ENCODE measurements at places on chromosomes 4 and X.

DNA sequence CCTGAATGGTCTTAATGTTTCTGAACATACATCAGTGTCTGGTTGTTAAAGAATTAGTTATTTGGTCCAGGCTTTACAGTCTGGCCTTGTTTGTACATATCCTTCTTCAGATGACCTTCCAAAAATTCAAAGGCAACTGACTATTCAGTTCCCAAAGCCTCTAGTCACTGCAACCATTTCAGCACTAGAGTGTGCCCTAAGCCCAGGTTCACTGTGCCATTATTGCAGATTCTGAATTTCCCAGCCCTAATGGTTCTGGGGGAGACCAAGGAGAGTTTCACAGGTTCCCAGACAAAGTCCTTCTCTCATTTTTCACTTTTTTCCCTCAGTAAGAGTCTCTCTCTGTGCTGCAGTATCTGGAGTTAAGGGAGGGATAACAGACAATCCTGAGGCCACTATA is 235.8 kb downstream of the TRAM1L1 start:
- DNase-seq: no peak

DNA sequence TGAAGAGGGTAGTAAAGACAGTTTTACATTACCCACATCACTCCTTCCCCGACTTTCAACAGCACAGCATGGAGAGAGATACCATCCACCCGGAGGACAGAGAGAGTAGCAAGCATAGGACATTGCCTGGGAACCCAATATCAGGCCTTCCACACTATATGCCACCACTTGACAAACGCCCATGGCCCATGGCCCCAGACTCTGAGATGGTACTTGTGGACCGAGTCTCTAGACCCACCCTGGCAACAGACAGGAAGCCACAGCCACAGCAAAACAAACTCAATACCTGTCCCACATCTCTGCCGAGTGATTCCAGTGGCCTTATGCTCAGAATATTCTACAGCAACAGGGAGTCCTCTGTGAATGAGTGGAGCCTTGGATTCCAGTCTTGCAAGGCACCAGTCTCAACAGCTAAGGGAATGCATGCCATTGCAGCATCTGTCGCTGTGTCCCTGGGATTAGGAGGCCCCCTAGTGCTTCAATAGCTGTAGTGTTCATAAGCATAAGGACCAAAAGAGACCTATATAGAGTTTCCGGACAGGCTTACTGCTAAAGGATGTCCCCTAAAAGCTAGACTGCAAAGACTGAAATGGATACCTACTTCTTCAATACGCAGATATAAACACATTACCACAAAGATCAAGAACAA is 14.7 kb upstream of the CT55 start:
- DNase-seq: no peak

DNA sequence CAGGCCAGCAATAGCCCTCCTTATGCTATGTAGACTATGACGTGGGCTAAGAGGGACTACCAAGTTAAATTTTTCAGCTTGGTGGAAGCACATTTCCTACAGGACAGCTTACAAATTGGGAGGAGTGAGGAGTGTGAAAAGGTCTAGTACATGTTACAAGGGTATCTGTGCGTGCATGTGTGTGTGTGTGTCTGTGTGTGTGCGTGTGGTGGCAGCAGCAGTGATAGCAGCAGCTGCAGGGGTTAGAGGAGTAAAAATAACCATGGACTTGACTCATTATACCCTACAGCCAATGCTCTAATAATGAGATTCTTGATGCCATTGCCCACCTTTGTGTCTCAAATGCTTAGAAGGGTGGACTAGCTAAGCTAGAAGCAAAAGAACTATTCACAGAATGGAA is 88.6 kb downstream of the SLC9A7 start:
- DNase-seq: no peak

- DNase-seq: no peak
These were observed 38.5 kb upstream of the IQSEC2 start for GRCh38 chrX:53319614-53320542.

GRCh38 chrX:44012484-44013096 is 39.4 kb upstream of the NDP start:
- DNase-seq: no peak

GRCh38 chr4:159018062-159018629 is 84.7 kb upstream of the RAPGEF2 start:
- DNase-seq: no peak

- DNase-seq: no peak
These were observed 71.0 kb downstream of the SNCA start for GRCh38 chr4:89765966-89766365.

- no peak for DNase-seq
These were observed 136.6 kb downstream of the STAG2 start for GRCh38 chrX:124098089-124098488.

DNA sequence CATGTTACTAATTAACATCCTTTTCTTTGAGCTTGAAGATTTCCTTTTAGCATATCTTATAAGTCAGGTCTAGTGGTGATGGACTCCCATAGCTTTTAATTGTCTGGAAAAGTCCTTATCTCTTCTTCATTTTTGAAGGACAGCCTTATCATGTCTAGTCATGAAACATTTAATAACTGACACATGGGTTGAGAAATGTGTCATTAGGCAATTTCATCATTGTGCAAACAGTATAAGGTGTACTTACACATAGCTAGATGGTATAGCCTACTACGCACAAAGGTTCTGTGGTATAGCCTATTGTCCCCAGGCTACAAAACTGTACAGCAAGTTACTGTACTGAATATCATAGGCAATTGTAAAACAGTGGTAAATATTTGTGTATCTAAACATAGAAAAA is 34.5 kb upstream of the ALG13 start:
- no peak for DNase-seq

- no peak for DNase-seq
These were observed 10.8 kb upstream of the SFRP2 start for GRCh38 chr4:153799694-153800074.

DNA sequence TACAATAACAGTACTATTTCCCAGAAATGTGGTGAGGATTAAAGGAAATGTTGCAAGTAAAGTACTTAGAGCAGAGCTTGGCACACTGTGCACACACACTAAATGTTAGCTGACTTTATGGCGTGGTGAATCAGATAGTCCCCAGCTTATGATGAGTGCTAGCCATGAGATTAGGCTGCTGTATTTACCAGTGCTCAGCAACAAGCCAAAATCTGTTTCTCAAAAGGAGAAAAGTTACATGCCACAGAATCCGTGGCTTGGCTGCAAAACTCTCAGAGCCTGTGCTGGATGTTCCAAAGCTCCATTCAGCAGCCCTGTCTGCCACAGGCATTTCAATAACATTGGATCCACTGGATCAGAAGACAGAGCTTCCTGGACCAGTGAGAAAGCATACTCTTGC is 12.8 kb upstream of the STBD1 start:
- DNase-seq: no peak

- no peak for DNase-seq
These were observed 85.0 kb upstream of the ZNF81 start for GRCh38 chrX:47751670-47752069.

- DNase-seq: no peak
These were observed 44.8 kb downstream of the RBPJ start for GRCh38 chr4:26365537-26366150.

GRCh38 chr4:173088144-173088543 is 80.5 kb upstream of the GALNT7 start:
- DNase-seq: no peak

- DNase-seq: peak; percentile 16
These were observed 4.9 kb upstream of the TLR8 start for GRCh38 chrX:12901486-12901885.

GRCh38 chr4:85995361-85995760 is 364.5 kb downstream of the MAPK10 start:
- DNase-seq: no peak

DNA sequence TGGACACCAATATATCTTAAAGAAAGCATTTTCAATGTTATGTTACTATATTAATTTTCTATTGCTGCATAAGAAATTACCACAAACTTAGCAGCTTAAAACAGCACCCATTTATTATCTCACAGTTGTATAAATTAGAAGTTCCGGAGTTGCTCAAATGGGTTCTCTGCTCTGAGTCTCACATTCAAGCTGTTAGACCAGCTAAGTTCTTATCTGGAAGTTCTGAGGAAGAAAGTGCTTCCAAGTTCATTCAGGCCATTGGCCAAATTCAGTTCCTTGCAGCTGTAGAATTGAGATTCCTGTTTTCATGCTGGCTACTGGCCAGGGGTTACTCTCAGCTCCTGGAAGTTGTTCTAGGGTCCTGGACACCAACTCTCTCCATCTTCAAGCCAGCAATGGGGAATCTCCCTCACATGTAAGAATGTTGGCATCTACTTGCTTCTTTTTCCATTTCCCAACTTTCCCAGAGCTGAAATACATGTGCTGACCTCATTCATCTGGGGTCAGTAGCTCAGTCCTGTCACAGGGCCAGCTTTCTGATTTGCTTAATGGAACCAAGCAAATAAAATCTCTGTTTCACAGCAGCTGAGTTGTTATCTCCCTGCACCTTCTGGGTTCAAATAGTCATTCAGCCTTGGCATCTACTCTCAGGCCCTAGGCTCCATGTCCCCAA is 99.6 kb upstream of the INTU start:
- no peak for DNase-seq

- DNase-seq: no peak
These were observed 5.4 kb upstream of the CNGA2 start for GRCh38 chrX:151729056-151729725.

DNA sequence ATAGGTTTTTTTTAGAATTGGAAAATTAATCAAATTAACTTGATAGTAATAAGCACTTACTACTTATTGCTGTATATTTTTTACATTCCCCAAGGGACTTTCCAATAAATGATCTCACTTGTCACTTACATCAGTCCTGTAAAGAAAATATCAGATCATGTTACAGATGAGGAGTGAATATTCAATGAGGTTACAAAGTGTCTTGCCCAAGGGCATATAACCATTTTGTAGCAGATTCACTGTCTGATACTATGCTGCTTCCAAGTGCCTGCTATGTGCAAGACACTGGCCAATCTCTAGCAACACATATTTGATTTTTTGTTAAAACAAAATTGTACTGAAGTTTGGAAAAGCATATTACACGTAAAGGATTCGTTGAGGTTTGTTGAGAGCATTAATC is 1287.7 kb downstream of the FAM133A start:
- no peak for DNase-seq

- DNase-seq: no peak
These were observed 124.3 kb downstream of the C4orf33 start for GRCh38 chr4:129220254-129220653.

DNA sequence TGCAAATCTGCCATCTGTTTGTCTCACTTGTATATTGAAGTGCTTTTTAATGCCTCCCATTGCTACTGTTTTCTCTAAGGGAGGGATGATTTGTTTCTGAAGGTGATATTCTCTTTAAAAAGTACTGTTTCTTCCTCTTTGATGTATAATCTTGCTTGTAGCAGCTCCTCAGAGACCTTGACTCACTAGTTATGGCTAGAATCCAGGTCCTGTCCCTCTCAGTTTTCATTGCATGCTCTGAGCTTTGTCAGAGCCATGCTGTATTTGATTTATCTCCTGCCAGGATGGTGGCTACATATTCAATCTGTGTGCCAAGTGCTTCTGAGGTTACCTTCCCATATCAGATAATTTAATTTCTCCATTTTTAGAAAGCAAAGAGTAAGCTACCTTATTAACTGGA is 56.0 kb downstream of the GLUD2 start:
- no peak for DNase-seq

DNA sequence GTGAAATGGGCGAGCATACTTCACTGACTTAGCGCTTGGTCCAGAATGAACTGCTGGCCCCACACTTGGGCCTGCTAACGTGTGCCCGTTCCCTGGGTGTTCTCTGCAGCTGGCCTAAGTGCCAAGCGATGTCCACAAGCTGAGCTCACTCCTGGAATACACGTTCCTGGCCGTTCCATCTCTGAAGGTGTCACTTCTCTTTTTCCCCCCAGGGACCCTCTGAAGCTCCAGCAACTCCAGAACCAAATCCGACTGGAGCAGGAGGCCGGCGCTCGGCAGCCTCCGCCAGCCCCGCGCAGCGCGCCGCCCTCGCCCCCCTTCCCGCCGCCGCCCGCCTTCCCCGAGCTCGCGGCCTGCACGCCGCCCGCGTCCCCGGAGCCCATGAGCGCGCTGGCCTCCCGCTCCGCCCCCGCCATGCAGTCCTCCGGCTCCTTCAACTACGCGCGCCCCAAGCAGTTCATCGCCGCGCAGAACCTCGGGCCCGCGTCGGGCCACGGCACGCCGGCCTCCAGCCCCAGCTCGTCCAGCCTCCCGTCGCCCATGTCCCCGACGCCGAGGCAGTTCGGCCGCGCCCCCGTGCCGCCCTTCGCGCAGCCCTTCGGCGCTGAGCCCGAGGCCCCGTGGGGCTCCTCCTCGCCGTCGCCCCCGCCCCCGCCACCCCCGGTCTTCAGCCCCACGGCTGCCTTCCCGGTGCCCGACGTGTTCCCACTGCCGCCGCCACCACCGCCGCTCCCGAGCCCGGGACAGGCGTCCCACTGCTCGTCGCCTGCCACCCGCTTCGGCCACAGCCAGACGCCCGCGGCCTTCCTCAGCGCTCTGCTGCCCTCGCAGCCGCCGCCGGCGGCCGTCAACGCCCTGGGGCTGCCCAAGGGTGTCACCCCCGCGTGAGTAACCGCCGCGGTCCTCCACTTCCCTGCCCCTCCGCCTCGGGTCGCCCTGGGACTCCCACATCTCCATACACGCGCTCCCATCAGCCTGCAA is 132.3 kb downstream of the CBR4 start:
- no peak for DNase-seq

DNA sequence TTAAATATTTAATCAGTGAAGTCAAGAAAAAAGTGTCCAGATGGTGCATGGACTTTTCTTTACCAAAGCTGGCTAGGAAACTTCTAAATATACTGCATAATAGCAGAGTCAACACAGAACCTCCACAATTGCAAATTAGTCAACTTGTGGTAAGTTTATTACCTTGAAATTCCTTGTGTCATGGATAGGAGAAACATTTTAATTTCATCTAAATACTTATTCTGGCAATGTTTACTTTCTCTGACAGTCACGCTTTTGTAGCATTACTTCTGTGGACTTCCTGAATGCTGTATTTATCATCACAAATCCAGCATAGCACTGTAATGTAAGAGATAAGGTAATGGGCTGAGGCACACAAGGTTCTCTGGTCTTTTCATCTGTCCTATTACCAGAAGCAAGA is 2266.1 kb downstream of the PCDH7 start:
- DNase-seq: no peak

DNA sequence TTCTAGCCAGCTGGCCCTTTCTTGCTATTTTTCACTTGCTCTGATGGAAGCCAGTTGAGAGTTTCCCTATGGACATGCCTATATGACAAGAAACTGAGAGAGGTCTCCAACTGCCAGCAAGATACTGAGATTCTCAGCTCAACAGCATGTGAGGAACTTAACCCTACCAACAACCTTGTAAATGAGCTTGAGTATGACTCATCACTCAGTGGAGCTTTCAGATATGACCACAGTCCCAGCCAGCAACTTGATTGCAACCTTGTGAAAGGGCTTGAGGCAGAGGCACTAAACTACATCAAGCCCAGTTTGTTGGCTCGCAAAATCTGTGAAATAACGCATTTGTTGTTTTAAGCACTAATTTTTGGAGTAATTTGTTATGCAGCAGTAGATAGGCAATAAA is 175.8 kb downstream of the COMMD8 start:
- DNase-seq: no peak

DNA sequence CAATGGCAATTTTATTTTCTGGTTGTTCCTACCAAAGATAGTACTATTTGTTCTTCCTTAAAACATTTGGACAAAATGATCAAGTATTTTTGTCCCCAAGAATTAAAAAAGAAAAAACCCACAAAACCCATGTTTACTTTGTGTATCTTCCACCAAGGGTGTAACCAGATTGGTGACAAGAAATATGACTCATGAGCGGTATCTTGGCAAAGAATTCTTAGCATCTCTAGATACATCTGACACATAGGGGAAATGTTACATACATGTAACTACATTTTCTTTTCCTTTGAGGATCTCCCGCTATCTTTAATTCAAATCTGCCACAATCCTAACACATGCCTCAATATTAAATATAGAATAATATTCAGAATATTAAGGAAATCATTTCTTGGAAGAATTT is 78.7 kb downstream of the WDFY3 start:
- no peak for DNase-seq

All from KG1 (cell line).